ENCODE measurements at places on chromosomes 3 and 15.

DNA sequence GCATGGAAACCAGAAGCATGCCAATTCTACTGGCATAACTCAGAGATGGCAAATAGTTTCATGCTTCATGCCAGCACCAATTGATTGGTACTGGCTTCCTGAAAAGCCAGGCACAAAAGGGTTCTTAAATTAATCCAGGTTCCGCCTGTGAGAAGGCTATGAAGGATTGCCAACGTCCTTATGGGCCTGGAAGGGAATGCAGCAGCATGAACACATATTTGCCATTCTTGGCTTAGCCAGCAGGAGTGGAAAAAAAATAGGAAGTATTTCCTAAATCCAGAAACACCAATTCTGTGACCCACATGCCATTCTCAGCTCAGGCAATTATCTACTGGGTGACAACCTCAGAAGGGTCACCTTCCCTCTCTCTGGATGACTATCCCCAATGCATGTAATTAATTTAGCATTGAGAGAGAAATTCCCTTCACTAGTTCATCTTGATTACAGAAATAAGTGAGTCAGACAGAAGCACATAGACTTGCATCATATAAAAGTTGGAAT lies 36.0 kb downstream of the ADAMTS9 start:
- no peak for DNase-seq

DNA sequence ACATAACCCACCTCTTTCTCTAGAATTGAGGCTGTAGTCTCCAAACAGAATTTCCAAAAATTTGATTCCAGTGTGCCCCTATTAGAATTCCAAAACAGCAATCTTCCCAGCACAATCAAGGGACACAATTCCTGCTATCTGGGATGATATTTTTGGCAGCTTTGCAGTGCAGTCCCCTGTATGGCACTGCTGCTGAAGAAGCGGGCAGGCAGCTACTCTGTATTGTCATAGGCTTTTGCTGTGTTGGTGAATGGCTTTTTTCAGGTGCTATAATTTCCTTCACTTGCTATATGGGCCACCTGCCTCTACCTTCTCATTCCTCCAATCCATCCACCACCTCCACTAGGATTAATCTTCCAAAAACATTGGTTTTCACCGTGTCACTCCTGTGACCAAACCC lies 145.5 kb downstream of the VGLL4 start:
- no peak for DNase-seq

- DNase-seq: no peak
Measured at GRCh38 chr3:183122257-183122932, 23.1 kb upstream of the MCCC1 start.

- DNase-seq: no peak
Measured at GRCh38 chr15:76158815-76159214, 99.0 kb downstream of the TMEM266 start.

DNA sequence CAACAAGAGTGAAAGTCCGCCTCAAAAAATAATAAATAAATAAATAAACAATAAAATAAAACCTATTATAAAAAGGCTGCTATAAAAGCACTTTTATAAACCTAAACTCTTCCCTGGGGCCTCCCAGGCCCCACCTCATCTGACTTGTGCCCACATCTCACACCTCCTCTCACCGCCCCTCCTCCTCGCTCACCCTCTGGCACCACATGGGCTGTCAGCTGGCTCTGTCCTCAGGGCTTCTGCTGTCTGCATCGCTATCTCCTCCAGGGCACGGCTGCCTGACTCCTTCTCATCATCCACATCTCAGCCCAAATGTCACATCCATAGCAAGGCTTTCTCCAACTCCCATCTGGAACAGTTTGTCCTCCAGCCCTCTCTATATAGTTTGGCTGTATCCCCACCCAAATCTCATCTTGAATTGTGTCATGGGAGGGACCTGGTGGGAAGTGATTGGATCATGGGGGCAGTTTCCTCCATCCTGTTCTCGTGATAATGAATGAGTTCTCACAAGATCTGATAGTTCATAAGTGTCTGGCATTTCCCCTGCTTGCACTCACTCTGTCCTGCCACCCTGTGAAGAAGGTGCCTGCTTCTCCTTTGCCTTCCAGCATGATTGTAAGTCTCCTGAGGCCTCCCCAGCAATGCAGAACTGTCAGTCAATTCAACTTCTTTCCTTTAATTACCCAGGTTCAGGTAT lies 8.8 kb upstream of the SH3BP5 start:
- DNase-seq: no peak

DNA sequence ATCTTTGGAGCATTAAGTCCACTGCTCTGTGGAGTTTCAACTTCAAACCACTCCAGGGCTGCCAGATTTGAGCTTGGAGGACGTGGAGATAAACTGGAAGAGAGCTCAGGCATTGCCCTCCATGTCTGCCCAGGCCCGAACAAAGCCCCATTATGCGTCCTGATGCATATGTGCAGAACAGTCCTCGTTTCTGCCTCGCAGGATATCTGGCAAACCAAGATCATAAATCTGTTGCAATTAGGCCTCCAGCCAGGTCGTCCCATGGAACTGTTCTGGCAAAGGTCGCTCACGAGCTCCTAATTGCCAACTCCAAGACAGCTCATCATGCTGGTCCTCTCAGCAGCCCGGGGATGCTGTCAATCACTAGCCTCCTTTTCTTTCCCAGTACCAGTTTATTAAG lies 91.2 kb downstream of the SEMA5B start:
- no peak for DNase-seq

DNA sequence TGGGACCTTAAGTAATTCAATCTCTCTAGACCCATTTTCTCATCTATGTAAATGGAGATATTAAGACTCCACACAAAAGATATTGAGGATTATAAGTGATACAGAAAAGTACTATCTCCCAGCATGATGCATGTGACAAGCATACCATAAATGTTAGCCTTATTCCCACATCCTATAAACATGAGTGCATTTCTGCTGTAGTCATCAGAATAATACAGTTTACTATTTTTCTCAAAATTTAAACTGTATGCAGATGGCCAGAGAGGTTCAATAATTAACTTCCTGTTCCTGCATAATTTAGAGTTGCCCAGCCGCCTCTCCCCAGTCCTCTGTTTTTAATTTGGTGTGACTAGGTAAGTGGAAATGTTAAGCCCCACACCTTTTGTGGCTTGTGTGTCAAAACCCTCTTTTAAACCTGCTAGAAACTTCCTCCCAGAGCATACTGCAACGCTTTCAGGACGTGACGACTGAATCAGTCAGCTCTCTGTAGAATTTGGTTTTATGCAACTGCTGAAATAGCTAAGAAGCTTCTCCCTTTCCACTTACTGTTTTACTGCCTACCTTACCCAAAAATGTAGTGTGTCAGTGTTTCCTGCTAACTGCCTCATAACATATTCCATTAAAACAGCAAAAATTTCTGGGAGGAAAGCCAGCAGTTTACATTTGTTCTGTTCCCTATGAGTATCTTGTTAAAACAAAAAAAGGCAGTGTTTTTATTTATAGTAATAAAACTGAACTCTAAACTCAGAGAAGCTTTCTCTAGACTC lies 1037.9 kb downstream of the EPHA3 start:
- no peak for DNase-seq

DNA sequence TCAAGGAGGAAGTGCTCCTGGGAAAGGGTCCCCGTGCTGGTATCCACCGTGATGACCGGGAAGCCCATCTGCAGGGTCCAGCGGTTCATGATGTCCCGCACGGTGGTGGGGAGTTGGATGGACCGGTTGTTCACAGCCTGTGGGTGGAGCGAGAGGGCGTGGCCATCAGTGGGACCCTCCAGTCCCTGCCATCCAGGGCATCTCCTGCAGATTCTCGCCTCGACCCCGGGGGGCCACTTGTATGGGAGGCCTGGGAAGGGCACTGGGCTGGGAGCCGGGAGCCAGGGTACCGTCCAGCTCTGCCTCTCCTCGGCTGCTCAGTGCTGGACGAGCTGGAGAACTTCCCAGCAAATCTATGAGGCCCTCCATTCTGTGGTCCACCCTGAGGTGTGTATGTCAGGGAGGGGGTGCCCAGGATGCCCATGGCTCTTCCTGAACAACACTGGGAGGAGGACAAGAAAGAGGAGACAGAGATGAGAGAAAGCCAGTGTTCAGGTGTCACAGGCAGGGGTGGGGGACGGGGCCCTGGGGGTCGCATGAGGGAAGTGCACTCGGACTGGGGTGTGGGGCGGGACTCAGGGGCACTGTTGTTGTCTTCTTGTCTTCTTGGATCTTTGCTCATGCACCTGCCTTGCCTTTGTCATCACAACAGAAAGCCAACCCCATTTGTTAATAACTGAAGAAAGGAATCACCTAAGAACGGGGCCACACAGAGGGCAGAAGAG lies 13.0 kb downstream of the ANPEP start:
- no peak for DNase-seq

- no peak for DNase-seq
Measured at GRCh38 chr3:45848392-45848791, 6.5 kb upstream of the LZTFL1 start.

- DNase-seq: no peak
Measured at GRCh38 chr3:157444797-157445184, 8.1 kb downstream of the PTX3 start.

DNA sequence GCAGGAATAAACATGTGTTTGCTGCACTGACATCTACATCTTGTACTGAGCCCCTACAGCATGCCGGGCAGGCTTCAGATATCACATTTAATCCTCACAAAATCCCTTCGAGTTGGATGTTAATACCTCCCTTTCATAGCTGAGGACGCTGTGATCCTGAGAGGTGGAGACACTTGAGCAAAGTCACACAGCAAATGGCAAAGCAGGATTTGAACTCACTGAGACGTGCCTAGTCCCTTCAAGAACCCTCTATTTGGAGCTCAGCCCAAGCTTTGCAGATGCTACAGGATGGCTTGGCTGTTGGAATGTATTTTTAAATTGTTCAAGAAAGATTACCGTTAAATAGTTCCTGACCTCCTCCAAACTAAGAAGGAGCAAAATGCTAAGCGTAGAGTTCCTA lies 64.6 kb upstream of the SLC6A6 start:
- DNase-seq: no peak

- DNase-seq: no peak
Measured at GRCh38 chr3:152688313-152688712, 146.6 kb upstream of the P2RY1 start.

GRCh38 chr15:70348581-70349344 lies 251.0 kb upstream of the TLE3 start:
- DNase-seq: no peak

GRCh38 chr3:45224824-45225464 lies 1.1 kb downstream of the TMEM158 start:
- DNase-seq: no peak

DNA sequence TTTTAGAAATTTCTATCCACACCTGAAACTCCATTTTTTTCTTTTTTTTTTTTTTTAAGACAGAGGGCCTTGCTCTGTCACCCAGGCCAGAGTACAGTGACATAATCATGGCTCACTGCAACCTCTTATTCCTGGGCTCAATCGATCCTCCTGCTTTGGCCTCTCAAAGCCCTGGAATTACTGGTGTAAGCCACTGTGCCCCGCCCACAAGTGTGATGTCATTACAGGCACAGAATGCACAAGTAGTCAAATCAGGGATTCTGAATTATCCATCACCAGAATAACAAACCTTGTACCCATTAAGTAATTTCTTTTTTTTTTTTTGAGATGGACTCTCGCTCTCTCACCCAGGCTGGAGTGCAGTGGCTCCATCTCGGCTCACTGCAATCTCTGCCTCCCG lies 1.9 kb downstream of the UQCRC1 start:
- DNase-seq: no peak

DNA sequence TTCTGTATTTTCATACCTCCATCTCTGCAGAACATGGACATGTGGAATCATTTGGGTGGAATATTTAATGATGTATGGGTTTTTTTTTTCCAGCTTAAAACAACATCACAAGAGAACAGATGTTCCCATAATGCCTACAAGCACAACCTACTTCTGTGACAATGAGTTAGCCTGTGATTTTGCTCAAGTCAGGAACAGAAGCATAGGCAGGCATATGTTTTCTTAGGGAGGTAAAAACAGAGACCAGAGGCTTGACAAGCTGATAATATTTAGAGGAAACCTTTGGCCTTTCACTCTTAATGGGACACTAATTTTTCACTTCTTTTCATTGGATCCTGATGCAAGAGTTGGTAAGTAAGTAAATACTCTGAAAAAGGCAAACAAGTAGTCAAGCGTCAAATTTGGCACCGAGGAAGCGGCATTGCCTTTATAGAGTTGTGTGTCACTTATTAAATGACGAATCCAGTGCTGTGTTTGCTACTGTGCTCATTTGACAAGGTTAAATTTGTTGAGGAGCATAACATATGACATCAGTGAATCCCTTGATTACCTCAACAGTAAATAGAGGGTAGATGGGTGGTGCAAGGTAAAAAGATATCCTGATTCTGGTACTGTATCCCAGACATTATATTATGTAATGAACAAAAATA lies 66.7 kb upstream of the RBMS3 start:
- DNase-seq: no peak

DNA sequence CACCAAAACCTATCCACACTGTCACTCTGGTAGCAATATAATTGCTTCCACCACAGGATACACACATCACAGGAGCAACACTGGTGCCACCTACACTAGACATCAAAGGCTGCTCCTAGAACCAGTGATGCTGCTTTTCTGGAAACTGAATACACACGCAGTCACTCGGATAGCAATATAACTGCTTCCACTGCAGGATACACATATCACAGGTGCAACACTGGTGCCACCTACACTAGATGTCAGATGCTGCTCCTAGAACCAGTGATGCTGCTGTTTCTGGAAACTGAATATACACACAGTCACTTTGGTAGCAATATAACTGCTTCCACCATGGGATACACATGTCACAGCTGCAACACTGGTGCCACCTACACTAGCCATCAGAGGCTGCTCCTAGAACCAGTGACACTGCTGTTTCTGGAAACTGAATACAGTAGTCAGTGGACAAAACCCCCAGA lies 6.9 kb upstream of the TNFSF10 start:
- no peak for DNase-seq

DNA sequence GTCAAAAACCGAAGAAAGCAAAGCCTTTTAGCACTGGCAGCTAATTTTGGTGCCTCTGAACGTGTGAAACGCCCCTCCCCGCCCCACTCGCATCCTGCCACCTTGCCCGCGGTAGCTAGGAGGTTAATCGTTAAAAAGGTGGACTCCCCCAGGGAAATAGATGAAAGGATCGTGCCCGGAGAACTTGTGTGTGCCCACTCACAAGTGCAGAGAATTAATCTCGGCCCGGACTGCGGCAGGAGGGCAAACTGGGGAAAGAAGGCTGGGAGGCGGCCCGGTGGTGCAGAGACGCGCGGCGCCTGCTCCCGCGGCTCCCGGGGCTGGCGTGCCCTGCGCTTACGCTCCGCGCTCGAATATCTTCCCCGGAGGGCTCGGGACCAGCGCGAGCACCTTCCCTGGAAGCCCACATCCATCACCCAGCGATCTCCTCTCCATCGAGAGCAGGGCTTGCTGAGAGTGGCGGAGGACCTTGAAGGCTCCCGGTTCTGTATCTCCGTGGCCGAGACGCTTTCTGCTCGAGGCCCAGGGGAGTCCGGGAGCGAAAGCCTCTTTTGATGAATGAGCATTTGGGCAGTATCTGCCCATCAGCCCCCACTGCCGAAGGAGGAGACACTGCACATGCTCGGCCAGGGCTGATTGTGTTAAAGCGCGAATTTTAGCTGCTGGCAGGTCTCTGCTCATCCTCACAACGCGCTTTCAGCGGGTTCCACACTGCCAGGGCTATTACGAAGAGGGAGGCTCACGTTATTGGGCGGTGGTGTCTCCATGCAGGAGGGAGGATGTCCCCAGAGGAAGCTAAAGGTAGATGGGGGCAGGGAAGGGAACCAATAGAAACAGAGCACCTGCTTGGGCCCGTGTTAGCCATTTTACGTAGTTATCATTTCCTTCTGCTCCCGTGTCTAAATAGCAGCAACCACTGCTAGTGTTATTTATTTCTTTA lies 1.3 kb upstream of the SPTSSB start:
- DNase-seq: no peak

- DNase-seq: no peak
Measured at GRCh38 chr3:126878664-126879063, 104.3 kb upstream of the PLXNA1 start.

GRCh38 chr3:17077606-17078005 lies 192.9 kb downstream of the PLCL2 start:
- DNase-seq: no peak
